ENCODE measurements at places on chromosomes 7 and 10.

DNA sequence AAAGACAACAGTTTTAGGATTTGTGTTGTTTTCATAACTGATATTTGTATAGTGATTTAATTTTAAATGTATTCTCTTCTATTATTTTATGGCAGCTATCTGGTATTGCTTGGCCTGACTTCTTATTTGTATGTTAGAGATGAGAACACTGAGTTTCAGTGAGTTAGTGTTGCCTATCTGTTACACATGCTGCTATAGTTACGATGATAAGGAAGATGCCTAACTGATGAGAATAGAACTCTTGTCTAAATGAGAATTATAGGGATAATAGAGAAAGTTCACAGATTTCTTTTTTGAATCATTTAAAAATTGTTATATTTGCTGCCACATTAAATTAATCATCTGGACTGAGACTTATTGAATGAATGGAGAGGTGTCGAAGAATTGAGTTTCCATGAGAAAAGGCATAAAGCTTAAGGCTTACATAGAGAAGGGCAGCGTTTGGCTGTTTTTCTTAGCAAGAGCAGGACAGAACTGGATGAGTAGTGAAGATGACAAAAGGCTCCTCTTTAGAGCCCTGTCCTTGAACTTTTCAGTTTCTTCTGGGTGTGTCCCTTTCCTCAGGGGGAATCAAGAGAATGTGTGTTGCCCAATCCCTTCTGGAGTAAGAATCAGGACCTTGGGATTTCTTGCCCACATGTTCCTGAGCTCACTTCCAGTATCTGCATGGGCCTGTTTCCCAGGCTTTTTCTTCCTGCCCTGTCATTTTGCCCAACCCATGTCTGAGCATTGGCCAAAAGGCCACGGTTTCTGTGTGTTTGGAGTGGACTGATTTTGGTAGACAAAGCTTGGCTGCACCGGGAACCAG, 195.6 kb upstream of the CSTF2T start:
- DNase-seq, result peak; percentile 65

DNA sequence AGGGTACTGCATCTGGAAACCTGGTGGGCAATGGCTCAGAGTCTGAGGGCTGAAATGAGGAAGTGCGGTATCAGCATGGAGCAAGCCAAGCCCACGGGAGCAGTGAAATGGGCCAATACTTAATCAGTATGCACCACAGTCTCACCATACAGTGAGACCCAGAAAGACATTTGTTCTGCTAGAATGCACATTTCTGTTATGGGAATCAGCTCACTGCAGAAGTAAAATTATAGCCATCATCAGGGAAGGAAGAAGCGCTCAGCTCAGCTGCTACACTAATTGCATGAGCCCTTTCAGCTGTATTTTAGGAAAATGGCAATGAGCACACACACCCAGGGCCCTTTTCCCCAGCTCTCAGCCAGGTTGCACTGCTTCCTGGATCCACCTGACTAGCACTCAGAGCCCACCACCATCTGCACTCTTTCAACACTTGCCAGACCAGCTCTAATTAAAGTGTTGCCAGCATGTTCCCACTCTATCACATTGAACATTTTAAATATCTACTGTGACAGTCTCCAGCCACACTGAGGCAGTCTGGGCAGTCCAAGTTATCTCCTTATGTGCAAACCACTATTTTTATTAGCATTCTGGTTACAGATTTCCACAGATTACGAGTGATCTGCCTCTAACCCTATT, 44.2 kb upstream of the PIK3AP1 start:
- no peak for DNase-seq

DNA sequence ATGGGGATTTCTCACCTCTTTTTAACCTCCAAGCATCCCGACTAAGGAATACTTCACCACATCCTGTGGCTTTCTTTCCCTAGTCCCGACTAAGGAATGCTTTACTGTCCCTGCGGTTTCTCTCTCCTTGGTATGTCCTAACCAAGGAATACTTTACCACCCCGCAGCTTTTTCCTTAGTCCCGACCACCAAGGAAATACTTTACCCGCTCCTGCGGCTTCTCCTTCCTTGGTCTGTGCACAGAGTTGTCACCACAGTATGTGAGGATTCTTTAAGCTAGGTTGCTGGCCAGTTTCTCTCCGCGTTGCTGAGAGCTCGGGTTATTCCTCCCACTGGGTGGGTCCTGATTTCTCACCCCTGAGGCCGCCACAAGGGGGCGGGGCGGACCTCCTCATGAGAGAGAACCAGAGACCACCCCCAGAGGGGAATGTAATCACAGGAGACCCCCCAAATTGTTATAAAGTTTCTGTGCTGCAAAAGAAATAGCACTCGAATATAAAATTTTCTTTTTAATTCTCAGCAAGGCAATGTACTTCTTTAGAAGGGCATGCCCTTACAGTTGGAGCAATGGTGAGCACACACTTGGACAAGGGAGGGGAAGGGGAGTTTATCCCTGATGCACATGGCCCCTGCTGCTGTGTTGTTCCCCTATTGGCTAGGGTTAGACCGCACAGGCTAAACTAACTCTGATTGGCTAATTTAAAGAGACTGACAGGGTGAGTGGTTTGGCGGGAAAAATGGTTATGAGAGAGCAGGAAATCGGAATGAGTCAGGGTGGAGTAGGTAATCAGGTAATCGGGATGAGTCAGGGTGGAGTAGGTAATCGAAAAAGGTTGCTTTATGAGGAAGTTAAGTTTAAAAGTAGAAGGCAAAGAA, 12.8 kb downstream of the SUGCT start:
- DNase-seq, result no peak

DNA sequence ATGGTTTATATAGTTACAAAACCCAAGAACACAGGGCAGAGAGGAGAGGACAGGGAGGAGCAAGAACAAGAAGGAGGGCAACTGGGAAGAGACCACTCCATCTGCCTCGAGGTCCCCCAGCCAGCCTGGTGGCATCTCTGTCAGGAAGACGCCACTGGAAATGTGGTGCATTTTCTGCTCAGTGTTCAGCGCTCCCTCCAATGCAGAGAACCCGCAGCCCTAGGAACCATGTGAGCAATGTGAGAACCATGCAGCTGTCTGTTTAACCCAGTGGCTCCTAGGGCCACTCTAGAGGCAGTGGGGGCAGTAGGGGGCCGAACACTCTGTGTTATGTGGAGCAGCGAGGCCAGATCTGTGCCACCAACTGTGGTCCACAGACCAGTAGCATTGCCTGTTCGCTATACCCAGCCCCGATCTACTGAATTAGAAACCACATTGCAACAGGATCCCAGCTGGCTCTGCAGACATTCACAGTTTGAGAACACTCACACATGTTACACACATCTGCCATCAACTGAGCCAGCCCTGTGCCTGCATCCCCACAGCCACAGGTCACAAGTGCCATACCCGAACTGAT, 110.2 kb downstream of the CPXM2 start:
- DNase-seq, result no peak

DNA sequence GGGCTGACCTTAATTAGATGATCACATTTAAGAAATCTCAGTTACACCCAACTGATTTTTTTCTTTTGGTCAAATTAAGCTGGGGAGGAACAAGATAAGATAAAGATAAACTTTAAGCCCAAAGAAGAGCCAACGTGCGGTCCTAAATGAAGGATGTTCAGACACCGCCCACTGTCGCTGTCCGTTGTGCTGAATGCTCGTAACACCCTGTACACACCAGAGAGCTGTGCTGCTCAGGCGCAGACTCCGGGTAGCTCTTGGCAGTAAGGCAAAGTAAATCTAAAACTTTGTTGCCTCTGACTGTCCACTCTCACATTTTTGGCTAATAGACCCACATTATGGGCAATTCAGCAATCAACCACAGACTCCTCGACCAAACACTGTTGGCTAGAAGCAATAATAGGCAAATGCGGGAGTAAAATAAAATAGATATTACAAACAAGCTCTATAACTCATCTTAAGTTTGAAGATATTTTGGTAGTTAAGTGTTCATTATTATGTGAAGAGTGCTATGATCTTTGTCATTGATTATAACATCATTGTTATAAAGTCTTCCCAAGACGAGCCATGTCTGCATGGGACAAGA, 57.1 kb downstream of the PLPP4 start:
- peak; percentile 43 for DNase-seq

GRCh38 chr7:129122751-129123509, 21.6 kb upstream of the TSPAN33 start:
- no peak for DNase-seq

DNA sequence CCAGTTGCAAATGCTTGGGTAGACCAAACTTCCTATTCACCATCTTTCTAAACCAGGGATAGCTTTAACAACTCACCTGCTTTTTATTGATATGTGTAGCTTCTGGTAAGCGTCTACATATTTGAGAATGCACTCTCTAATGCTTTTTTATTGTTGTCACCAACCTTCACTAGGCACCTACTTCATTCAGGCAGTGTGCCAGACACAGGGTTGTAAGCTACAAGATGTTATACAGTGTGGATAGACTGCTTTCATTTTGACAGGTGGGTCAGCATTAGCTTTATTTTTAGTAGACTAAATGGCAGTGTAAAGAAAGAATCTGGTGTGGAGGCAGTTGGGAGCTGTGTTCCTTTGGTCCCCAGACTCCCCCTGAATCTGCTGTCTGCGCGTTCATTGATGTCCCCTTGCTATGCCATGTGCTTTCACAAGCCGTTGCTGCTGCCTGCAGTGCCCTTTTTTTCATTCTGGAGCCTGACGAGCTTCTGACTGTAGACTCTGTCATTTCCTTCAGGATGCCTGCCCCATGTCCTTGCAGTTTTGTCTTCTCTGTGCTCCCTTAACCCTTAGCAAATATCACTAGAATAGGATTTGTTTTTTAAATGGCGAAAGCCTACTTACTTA, 32.1 kb downstream of the NRF1 start:
- no peak for DNase-seq

- no peak for DNase-seq
These were observed 77.4 kb downstream of the SEMA3C start for GRCh38 chr7:80841423-80841955.

DNA sequence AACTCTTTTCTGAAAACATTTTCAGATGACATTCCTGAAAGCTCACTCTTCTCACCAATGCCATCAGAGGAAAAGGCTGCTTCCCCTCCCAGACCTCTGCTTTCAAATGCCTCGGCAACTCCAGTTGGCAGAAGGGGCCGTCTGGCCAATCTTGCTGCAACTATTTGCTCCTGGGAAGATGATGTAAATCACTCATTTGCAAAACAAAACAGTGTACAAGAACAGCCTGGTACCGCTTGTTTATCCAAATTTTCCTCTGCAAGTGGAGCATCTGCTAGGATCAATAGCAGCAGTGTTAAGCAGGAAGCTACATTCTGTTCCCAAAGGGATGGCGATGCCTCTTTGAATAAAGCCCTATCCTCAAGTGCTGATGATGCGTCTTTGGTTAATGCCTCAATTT, 16.5 kb downstream of the ANLN start:
- DNase-seq, result no peak

DNA sequence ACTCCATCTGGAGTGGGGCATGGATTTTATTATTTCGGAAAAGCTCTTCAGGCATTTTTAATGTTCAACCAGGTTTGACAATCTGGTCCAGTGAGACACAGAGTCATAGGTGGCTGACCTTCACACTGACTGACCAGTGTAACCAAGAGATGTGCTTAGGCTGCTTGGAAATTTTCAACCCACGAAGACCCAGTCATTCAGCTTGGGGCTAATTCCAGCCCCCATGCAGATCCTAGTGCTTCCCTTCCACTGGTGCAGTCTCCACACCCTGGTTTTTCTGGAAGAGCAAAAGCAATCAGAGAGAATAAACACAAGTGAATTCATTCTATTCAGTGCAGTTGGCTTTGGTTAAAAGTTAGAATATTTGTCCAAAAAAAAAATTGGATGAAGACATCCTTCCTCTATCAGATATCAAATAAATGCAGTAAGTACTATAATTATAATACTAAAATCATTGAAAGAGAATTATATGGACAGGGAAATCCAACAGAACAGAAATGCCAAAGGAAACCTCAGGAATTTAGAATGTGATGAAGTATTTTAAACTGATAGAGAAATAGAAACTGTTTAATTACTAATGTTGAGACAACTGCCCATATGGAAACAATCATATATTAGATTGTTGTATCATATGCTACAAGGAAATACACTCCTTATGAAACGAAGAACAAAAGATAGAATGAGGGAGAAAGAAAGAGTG, 178.0 kb downstream of the NPSR1 start:
- no peak for DNase-seq

DNA sequence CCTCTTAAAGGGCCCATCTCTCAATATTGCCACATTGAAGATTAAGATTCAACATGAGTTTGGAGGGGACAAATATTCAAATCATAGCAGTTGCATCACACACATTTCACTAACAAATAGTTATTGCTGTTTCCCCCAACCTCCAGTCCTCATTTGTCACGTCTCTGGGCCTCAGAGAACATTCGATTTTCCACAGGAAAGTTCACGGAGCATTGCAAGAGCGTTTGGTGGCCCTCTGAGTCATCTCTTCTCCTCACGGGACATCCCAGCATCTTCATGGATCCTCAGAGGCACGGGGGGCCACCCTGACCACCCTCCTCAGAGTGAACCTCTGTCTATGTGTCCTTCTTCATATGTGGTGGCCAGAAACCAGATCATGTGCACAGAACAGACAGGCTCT, 50.3 kb upstream of the CHST15 start:
- DNase-seq, result no peak

- DNase-seq, result no peak
These were observed 147.3 kb upstream of the PLXNA4 start for GRCh38 chr7:132723506-132724081.

GRCh38 chr7:116711790-116712189, 39.8 kb downstream of the MET start:
- DNase-seq, result no peak

DNA sequence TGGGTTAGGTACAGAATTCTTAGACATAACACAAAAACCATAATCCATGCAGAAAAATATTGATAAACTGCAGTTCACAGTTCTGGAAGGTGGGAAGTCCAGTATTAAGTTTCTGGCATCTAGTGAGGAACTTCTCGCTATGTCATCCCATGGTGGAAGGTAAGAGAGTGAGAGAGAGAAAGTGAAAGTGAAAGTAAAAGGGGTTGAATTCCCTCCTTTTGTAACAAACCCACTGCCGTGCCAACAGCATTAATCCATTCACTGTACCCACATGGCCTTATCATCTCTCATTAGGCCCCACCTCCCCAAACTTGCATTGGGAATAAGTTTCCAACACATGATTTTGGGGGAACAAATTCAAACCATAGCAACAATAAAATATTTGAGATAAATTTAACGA, 17.1 kb downstream of the ZNF485 start:
- DNase-seq, result no peak

DNA sequence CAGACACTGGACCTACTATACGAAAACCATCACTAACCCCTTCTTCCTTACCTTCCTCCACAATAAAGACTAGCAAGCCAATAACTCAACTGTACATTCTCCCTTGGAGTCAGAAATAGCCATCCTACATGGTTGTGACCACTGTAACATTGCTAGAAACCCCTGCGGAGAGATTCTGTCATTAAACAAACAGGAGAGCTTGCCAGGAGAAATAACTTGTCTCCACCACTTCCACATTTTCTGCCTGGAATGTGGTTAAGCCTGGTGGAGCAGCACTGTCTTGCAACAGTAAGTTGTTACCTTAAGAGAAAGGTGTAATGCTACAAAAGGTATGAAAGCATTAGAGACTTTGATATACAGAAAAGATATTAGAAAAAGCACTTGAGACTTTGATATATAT, 45.8 kb downstream of the THSD7A start:
- DNase-seq, result no peak
